ENCODE measurements at places on chromosomes 4 and X. TPM values are rescaled to one million over a fixed set of nuclear protein-coding genes. Genes with fewer than 3 reads are reported as not detected.
A peak's percentile ranks its signal among the peaks of the same experiment; 100 is the strongest.

CTSO gene
- 22.0 TPM for total RNA-seq

- DNase-seq = no peak
These were observed 69.7 kb downstream of the PHF8 start for GRCh38 chrX:53974529-53974928.

DNA sequence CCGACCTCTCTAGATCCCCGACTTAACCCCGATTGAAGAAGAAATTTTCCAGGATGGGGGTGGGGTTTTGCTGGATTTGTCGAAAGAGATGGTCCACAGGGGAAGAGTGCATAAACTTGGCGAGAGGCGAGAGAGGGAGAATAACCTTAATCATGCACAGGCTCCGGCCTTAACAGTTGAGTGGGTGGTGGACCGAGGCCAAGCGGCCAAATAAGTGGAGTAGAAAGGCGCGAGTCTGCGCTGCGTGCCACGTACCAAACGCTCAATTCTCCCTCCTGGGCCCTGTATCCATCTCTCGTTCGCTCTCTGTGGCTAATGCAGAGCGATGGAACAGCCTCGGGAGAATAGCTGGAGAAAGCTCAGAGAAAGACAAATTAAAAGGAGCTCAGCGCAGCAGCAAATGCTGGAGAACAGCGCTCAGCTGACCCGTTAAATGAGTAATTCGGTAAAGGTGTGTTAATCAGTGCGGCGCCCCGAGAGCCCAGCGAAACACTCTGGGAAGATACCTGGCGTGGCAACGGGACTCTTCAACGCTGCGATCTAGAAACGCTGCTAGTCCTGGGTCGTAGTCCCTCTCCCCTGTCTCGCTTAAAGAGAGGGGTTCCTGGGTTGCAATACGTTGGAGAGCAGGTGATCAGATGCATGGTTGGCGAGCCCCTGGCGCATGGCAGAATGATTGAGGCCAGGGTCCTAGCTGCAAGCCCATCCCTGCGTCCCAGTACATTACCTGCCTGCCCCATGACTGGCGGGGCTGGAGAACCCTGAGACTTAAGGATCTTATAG, 887 bp upstream of the IL1RAPL2 start:
- DNase-seq = no peak

- no peak for DNase-seq
These were observed 3.9 kb downstream of the KIT start for GRCh38 chr4:54661686-54662085.

DNA sequence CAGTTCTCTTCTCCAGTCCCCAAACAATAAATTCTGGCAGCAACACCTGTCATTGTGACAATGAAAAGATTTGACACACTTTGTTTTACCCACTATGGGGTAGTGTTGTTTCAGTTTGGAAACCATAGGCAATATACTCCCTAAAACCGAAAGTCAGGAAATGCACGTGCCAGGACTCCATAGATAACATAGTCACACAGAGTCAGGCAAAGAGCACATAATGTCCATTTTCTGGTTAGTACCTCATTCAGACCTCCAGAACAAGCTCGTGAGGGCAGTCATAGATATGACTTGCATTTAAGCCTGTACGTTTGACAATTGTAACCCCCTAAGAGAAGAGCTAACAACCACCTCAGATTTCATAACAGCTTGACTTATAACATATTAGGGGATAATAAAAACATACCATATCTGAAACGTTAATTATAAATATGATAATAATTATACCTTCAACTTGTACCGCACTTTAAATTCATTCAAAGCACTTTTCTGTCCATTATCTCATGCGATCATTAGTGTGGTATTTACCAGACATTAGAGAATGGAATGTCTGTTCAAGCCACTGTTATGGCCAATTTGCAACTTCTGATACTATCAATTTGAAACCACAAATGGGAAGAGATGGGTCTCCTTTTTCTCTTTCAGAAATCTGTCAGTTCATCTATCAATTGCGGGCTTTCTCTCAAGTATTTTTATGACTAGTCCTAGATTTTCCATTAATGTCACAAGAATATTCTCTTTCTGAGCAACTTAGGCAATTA, 147.4 kb downstream of the LDB2 start:
- DNase-seq = no peak

- DNase-seq = no peak
These were observed 6.9 kb upstream of the HELT start for GRCh38 chr4:185011408-185011807.

SPANXC gene
- not detected for total RNA-seq

DNA sequence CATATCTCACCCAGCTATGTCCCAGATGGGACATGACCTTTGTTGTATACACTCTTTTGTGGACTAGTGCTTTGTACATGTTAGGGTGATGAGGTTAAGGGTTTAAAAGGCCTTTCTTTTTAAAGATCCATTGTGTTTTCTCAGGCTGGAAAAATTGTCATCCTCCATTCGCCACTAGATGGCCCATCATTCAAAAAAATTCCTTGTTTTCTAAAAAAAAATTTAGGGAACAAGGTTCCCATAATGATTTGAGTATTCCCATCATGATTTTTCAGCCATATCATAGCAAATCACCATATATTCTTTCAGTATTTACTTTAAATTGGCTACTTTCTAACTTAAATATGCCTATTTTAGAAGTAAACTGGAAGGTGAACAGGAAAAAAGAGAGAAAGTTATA, 91.9 kb upstream of the TMEM164 start:
- DNase-seq = no peak

DNA sequence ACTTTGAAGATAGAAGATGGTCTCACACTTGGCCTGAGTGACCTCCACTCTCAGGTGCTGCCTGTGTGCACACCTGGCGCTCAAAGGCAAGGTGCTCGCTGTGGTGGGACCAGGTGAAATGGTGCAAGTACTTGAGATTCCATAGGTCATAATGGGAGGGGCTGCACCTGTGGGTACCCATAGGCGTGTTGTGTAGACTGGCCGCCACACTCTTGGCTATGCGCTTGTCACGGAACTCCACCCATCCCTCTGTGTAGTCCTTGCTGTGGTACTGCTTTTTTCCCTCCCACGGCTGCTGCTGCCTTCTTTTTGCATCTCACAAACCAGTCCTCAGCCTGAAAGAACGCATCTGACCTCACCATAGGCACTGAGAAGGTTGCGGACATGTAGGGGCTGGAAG, 27.0 kb downstream of the METAP1 start:
- DNase-seq = no peak

DNA sequence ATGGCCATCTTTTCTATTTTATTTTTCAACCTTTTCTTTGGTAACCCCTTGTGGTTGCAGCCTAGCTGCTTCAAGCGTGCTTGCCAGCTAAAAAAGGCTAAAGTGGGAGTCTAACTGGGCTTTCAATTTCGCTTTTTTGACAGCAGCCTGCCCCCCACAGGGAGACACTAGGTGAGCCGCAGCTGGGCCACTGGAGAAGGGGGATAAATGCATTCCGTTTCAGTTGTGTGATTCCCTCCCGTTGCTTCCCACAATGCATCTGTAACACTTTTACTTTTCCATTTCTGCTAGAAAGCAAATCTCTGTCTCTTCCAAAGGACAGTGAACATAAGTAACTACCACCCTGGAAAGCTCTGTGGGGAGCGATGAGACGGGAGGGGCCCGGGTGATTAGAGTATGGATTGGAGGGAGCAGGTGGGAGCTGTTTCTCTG, 86.3 kb upstream of the RAPGEF2 start:
- peak; percentile 24 for DNase-seq

EPGN gene
- total RNA-seq = 0.26 TPM

KIAA1210 gene
- total RNA-seq = not detected

GRCh38 chr4:15898902-15899301, 39.6 kb downstream of the FGFBP1 start:
- no peak for DNase-seq

DNA sequence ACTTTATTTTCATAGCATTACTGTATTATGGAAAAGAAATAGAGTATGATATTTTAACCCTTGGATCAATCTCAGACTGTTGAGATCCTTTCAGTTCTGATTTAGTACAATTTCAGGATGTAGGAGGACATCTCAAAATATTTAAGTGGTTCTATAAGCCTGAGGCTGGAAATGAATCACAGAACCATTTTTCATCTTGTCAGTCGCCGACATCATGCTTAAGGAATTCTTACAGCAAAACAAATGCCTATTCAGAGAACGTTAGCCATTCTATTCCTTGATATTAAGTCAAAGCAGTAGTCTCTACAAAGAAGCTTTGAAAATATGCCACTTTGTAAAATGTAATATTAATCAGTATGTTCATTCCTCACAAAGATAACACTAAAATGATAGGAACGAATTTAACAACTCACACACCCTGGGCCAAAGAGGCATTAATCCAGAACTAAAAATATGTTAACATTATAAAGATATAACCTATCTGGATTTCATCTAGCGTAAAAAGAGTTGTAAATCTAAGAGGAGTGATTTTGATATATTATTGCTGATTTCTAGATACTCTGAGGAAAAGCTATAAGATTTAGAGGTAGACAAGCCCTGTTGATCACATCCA, 152.0 kb downstream of the GASK1B start:
- peak; percentile 65 for DNase-seq

DNA sequence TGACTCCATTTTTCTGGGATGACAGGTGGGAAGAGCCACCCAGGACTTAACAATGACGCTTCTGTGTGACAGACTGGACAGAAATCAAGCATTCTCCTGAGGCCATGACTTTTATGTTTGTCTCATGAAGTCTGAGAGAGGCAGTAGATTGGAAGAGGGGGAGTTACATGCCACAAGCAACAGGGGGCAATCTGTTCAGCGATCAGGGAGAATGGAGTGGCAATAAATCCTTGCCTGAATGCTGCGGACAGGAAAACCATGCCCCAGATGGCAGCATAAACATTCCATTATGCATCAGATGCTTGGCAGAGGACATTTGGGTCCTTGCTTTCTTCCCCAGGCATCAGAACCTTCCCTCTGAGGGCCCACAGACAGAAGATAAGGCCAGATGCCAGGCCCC, 312.4 kb upstream of the DIPK2B start:
- no peak for DNase-seq

DNA sequence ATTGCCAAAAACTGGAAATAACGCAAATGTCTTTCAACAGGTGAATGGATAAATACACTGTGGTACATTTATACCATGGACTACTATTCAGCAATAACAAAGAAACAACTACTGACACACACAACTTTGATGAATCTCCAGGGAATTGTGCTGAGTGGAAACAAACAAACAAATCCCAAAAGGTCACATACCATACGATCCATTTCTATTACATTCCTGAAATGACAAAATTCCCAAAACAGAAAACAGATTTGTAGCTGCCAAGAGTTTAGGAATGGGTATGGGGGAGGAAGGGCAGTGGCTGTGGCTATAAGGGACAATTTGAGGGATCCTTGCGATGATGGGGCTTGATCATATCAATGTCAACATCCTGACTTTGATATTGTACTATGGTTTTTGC, 2.5 kb downstream of the ZNF182 start:
- no peak for DNase-seq

BEX1 gene
- 8.9 TPM for total RNA-seq

DNA sequence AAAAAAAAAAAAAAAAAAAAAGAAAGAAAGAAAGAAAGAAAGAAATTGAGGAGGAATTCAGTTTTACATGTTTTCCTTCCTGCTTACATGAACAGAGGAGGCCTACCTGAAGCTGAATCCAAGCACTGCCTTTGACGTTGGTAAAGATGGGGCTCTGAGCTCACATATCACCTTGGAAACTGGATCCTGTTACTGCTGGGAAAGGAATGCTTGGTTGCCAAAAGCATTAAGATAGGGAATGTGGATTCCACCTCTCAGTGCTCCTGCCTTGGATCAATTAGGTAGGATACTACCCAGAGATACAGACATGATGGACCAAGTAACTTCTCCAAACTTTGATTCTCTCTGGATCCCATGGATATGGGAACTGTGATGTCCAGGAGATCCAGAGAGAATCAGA, 50.6 kb downstream of the NHS start:
- DNase-seq = no peak

FAM241A gene
- total RNA-seq = 4.1 TPM

GRCh38 chrX:103201041-103201440, 13.9 kb upstream of the BEX4 start:
- no peak for DNase-seq

GRCh38 chrX:100358766-100359165, 51.3 kb downstream of the PCDH19 start:
- no peak for DNase-seq

ARMCX1 gene
- 44.2 TPM for total RNA-seq

DNA sequence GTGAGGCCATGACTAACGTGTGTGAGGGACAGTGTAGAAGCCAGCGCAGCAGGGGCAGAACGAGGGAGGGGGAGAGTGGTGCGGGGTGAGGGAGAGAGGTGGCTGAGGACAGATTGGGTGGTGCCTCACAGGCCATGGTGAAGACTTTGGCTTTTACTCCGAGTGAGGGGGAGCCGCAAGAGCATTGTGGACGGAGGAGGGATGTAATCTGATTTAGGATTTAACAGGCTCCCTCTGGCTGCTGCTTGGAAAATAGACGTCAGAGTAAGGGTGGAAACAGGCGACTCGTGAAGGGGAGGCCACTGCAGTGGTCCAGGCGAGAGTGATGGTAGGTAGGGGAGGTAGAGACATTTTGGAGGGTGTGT, 13.0 kb downstream of the PPP1R3F start:
- DNase-seq = peak; percentile 42

DNA sequence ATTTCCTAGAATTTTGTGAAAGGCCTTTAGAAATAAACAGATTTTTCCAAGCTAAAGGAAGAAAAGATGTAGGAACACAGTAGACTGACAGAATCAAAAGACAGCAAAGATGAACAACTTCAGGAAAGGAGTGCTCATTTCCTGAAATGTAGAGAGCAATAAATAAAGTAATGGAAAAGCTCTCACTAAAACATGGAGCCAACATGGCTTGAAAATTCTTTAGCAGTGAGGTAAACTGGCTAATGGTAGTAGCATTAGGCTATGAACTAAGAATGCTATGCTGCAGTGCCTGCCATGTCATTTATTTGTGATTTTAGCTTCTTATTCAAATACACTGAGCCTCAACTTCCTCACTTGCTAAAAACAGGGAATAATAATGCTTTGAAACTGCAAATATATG, 108.7 kb downstream of the IQCM start:
- DNase-seq = no peak

- no peak for DNase-seq
These were observed 114.8 kb upstream of the ATP6AP2 start for GRCh38 chrX:40465735-40466551.

GRCh38 chr4:6250984-6251295, 18.7 kb upstream of the WFS1 start:
- no peak for DNase-seq

RAB40A gene
- 6.7 TPM for total RNA-seq

- DNase-seq = no peak
These were observed 21.7 kb downstream of the F8 start for GRCh38 chrX:155000841-155001240.

DNA sequence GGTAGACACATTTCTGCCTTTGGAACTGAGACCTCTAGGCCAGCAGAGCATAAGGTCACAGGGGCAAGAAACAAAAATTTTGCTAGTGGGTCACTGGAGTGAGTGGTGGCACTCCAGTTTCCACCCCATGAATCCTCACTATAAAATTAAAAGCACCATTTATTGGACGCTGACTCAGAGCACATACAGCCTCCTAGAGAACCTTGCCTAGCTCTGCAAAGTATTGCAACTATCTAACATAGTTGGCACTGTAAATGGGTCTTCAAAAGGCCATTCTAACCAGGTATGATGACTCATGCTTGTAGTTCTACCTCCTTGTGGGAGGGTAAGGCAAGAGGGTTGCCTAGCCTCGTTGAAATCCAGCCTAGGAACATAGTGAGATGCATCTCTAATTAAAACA, 25.1 kb downstream of the RRAGB start:
- no peak for DNase-seq
